ENCODE measurements at places on chromosomes 7 and 10.
A peak's percentile ranks its signal among the peaks of the same experiment; 100 is the strongest.

- no peak for DNase-seq
These were observed 9.7 kb downstream of the NPTX2 start for GRCh38 chr7:98626460-98627412.

- DNase-seq = peak; percentile 97
These were observed 822.0 kb downstream of the TNS3 start for GRCh38 chr7:46759711-46760480.

GRCh38 chr7:127586346-127586745 is 950 bp upstream of the GCC1 start:
- DNase-seq = no peak

DNA sequence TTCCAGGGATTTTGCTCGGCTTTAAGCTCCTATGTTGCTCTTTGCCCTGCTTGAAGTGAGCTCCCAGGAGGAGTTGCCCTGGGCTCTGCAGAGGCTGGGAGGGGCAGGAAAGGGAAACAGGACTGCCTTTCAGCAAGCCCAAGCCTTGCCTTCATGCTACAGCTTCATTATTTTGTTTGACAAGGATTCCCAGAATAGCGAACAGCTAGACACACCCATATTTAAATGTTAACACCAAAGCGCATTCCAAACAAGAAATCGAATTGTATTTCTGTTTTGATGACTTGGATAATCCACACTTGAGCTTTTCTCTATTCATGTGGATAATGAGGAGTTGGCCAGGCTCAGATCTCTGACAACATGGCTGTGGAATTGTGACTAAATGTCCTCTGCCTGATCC is 6.3 kb downstream of the KIAA1217 start:
- no peak for DNase-seq

GRCh38 chr10:50855015-50855414 is 30.4 kb downstream of the A1CF start:
- no peak for DNase-seq

DNA sequence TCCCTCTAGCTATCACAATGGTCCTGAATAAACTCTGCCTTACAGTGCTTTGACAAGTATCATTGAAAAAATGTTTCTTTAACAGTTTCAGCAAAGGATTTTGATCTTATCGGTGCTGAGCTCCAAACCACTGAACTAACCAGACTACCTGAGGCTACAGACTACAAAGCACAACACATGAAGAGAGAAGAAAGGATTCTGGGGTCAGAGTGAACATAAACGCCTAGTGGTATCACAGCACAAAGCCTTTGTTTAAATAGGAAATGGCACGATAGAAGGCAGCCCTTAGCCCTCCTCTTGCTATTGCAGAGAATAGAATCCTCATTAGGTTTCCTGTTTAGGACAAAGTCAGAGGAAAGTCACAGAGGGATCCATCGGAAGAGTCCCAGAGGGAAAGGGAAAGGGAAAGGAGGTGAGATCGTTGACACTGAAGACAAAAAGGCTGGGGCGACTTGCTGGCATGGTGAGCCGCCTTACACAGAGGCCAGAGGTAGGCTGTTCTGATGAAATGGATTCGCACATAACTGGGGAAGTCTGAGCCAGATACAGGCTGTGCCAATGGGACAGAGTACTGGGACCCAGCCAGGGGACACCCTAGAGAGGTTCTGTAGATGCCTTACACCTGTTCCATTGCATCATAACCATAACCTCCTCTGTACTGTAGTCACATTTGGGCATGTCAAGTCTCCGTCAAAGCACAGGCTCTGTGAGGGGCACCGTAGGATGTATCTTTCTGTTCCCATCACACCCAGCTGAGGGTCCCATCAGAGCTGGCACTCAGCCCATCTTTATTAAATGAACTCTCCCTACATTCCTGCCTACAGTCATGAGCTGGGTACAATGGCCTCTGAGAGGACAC is 71.5 kb downstream of the XPNPEP1 start:
- no peak for DNase-seq

- peak; percentile 38 for DNase-seq
These were observed 138.0 kb downstream of the PPP1R9A start for GRCh38 chr7:95045236-95045923.

- DNase-seq = no peak
These were observed 142.0 kb downstream of the HDAC9 start for GRCh38 chr7:18637516-18637915.

DNA sequence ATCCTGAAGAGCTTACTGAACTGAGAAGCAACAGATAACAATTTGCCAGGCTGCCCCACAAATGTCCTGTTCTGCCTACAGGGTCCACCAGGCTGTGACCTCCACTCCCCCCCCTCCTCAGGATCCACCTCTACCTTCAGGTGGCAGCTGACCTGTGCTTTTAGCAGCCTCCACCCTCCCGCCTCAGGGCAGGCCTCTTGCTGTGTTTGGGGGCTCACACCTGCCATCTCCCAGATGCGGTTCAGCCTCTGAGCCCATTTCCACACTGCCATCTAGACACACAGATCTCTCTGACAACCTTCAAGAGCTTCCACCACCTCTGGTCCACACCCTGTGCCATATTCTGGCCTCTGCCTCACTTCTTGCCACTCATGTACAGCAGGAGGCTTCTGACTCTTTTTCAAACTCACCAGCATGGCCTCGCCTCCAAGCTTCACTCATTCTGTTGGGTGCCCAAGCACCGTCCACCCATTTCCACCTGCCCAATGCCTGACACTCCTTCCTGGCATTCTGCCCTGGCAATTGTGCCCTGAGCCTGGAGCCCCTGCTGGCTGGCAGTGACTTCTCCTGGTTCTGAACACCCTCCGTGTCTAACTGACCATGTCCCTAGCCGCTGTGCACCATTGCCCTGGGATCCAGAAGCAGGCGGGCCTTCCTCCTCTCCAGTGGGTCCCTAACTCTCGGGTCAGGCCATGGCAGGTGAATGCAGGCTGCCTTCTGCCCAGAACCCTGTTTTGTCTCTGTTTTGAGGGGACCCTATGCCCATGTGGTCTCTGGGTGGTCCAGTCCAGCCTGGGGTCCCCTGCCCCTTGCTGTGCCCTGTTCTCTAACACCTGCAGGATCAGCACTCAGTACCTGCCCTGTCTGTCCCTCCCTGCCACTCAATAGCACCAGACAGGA is 18.5 kb downstream of the TMEM72 start:
- DNase-seq = no peak

DNA sequence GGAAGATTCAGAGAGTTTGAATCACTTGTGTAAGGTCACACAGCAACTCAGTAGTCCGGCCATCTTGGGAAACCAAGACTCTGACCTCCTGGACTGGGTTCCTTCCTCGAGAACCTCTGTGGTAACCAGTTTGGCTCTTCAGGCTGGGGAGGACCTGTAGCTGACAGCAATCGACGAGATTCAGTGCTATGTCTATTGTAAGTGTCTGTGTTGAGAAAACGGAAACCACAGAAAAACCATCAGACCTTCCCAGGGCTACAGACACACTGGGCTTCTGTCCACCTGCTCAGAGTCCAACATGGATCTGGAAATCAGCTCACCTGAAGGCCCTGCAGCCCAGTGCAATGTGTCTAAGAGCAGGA is 403.7 kb downstream of the RPS24 start:
- DNase-seq = no peak

GRCh38 chr7:130141161-130141883 is 63.9 kb downstream of the TMEM209 start:
- DNase-seq = no peak

DNA sequence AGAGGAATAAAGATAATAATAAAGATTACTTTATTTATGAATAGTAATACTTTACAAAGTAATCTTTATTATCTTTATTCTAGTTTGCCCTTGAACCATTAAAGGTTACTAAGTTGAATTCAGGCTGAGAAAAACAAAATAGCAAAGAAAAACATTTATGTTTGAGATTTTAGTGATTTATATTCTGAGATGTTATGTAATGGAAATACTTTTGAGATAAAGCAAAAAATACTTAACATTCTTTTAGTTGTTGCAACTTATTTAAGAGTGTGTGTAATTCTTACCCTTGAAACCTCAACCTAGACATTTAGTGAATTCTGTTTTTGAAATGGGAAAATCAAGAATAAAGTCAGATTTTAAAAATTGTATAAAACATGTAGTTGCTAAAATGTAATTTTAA is 40.0 kb downstream of the MINPP1 start:
- DNase-seq = no peak

GRCh38 chr7:105600720-105601550 is 19.6 kb upstream of the EFCAB10 start:
- no peak for DNase-seq

- peak; percentile 76 for DNase-seq
These were observed 458.1 kb downstream of the RPS24 start for GRCh38 chr10:78491812-78492211.

DNA sequence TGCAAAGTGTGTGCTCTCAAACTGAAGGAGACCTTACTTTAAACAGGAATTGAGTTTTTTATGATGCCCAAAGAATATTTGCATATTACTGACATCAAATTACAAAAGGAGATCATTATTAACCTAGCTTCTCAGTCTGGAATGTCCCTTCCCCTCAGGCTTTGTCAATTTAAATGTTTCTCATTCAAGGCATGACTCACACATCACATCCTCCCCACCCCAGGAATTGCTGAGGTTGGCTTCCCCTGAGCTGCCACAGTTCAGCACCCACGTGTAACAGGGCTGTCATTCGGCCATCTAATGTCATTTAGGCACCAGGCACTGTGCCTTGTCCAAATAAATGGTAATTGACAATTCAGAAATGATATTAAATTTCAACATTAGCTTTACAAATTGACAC is 305.9 kb upstream of the MGMT start:
- peak; percentile 26 for DNase-seq

DNA sequence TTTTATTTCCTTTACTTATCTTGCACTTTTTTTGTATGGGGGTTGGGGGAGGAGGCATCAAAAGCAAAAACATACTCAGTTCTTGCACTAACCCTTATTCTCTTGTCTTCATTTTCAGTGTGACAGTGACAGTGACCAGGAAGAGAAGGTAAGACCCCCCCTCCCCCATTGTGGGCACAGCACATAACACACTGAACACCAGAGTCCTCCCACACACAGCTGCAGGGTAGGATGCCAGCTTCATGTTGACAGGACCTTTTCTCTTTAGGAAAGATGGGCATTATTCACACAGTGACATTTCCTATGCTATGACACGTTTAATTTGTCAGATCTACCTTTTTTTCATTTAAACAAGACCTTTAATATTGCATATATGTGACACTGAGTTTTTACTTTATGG is 696.3 kb upstream of the GALNT17 start:
- no peak for DNase-seq

- no peak for DNase-seq
These were observed 40.2 kb upstream of the MYL10 start for GRCh38 chr7:101669307-101669706.

GRCh38 chr10:121089434-121089833 is 238.3 kb downstream of the WDR11 start:
- DNase-seq = no peak

- no peak for DNase-seq
These were observed 178.1 kb upstream of the SEMA3E start for GRCh38 chr7:83827036-83827435.

DNA sequence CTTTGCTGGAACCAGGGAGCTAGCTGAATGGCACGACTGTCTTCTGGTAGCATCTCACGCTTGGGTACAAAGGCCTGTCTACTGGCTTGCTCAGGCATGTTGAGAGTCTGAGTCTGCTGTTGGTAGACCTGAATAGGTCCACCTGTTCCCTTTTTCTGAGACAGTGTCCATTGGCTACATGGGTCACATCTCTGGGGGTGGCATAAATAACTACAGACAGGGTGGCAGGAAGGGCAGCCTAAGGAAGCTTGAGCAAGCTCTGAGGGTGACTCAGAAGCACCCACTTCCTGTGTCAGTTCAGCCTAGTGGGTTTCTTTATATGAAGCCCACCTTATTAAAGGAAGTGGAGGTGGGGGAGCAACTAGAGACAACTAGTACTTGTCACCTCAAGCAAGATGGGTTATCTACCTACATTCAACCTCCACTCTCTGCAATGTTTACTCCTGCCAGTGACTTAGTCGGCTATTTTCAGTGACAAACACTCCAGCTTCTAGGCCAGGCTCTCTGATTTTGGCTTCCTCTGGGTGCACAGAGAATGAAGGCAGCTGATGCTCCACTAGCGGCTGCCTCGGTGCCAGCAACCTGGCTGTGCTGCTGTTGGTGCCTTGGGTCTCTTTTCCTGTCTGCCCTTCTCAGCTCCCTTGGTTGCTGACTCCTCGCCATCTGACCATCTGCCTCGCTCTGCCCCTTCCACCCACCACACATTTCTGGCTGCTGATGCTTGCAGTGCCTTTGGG is 5.7 kb upstream of the ZYX start:
- no peak for DNase-seq

DNA sequence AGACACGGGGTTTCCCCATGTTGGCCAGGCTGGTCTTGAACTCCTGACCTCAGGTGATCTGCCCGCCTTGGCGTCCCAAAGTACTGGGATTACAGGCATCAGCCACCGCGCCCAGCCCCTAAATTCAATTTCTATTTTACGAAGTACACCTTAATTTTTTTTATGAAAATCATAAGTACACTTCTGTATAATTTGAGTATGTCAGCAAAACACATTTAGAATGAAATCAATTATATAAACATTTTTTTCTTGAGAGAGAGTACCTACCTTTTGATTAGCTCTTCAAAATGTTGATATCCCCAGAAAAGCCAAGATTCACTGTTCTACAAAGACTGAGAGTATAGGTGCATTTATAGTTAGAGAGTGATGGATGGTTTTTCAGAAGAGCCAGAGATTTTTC is 20.5 kb upstream of the ITGA8 start:
- DNase-seq = no peak

DNA sequence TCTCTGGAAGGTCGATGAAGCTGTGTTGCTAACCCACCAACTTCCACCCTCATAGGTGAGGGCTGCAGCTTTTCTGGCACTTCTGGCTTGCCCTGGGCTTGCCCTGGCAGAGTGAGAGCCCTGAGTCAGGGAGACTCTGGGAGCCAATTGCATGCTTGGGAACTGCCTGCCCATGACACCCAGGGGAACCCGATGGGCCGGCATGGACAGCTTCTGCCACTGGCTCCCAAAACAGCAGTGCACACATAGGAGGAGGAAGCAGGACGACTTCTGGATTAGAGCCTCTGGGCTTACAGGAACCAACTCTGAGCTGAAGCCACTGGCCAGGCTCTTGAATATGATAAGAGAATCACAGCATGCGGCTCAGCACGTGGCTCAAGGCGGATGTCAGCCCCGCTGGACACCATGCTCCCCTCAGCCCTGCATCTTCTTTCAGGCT is 135.2 kb upstream of the UNC5B start:
- no peak for DNase-seq

DNA sequence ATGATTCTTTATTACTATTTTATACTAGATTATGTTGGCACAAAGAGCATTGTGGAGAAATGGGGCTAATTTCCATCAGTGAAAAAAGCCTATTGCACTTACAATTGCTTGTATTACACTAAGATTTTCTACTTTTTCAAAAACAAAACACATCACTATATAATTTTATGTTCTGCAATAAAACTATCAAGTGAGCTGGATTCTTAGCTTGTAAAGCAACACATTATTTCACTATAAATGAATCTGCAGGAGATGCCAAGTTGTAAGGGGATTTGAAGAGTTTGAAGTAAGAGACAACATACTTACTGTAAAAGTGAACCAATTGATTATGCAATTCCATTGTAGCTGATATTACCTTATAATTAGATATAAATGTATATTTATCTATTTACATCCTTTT is 333.3 kb upstream of the SEMA3D start:
- no peak for DNase-seq

GRCh38 chr7:73328696-73329095 is 735 bp downstream of the FKBP6 start:
- DNase-seq = no peak

All from RPMI7951 (cell line).